ENCODE measurements at places on chromosomes 5 and 9.

- DNase-seq, result no peak
Measured at GRCh38 chr9:94156348-94157049, 72.2 kb downstream of the PTPDC1 start.

- no peak for DNase-seq
Measured at GRCh38 chr5:157029457-157029856, 29.5 kb downstream of the HAVCR1 start.

GRCh38 chr5:90853750-90854149, 295.2 kb downstream of the ADGRV1 start:
- no peak for DNase-seq

DNA sequence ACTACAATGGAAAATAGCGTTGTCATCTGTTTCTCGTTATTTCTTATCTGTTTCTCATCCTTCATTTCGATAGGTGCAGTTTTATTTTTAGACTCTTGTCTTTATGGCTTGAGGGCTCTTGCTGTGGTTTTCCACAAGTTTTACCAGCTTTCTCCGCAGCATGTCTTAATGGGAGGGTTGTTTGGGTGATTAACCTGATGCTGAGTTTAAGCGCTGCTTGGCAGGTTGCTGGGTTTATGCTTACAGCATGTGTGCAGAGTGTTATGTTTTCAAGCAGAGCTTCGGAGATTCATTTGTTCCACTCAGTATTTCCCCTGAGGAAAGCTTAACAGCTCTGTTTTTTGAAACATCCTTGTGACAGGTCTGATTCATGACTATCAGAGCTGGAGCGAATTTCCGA, 154.0 kb downstream of the SLC12A2 start:
- DNase-seq, result no peak

- DNase-seq, result no peak
Measured at GRCh38 chr9:130275156-130275555, 9.6 kb downstream of the HMCN2 start.

- no peak for DNase-seq
Measured at GRCh38 chr9:32723789-32724325, 59.5 kb upstream of the TMEM215 start.

- no peak for DNase-seq
Measured at GRCh38 chr9:80004714-80005113, 432.9 kb downstream of the TLE4 start.

DNA sequence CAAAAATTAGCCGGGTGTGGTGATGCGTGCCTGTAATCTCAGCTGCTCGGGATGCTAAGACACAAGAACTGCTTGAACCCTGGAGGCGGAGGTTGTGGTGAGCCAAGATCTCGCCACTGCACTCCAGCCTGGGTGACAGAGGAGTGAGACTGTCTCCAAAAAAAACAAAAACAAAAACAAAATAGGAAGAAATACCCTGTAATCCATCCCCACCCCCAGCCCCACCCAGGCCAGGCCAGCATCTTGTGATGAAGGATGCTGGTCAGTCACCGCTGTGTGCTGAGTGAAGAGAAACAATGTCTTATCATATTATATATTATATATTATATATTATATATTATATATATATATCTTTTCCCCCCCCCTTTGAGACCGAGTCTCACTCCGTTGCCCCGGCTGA, 15.4 kb upstream of the CCIN start:
- peak; percentile 56 for DNase-seq

DNA sequence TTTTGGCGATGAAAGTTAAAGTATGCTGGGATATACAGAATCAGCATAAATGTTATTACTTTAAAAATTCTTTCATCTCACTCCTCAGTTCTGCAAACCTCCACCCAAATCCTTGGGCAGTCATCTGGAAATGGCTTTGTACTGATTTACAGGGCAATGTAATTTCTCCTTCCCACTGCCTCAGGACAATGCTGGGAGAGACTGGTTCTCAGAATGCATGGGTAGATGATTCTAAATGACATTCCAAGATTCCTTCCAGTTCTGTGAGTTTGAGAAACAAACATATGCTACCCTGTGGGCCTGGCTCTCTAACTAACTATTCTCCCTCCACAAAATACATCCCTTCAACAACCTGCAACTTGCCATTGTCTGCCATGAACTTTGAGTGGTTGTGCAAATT, 7.5 kb upstream of the PSAT1 start:
- DNase-seq, result no peak

DNA sequence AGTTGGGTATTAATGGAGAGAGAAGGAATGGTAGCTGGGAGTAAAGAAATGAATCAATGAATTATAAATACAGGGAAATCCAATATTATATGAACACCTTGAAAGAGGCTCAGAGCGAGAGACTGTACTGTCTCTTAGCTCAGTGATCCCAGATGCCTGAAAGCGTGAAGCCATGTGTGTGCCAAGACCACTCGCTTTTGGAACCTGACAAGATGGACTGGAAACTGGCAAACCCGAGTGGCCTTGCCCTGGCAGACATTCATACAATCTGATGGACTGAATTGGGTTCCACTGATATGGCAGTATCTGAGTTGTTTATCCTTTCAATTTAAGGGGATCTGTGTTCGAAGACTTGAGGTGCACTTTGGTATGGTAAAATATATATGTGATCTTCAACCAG, 170.3 kb downstream of the ERCC6L2 start:
- no peak for DNase-seq

DNA sequence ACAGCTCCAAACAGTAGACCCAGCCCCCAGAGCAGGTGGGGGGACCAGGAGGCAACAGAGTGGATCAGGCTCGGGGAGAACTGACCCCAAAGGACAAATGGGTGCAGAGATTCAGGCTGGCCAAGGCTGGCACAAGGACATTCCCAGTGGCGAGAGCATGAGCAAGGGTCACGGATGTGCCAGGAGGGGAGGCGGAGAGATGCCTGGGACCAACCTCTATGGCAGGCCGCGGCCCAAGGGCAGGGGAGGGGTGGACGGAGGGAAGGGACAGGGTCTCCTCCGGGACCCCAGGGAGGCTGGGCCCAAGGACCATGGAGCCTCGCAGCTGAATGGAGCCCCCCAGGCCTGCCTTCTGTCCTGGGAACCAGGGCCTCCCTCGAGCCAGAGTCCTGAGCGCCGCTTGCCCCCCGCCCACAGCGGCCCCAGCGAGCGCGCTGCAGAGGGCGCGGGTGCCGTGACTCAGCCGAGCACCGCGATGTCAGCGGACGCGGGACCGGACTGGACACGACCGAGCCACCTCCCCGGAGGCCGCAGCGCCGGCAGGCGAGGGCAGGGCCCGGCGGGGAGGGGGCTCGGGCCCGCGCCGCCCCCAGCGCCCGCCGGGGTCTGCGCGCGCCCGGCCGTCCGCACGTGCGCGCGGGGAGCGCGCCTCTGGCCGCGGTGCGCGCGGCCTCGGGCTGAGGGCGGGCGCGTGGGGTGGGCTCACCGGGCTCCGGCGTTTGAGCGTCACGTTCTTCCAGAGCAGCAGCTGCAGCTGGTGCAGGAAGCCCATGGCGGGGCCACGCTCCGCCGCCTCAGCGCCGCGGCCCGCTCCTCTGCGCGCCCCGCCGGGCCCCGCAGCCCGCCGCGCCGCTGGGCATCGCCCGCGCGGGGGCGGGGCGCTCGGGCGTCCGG, at the start of gene ABCA2:
ABCA2 (minus strand) TSS at position 869 of the 894 bp plus-strand sequence; CDS start at position 772, 97 bp downstream.
- DNase-seq, result peak; percentile 38

DNA sequence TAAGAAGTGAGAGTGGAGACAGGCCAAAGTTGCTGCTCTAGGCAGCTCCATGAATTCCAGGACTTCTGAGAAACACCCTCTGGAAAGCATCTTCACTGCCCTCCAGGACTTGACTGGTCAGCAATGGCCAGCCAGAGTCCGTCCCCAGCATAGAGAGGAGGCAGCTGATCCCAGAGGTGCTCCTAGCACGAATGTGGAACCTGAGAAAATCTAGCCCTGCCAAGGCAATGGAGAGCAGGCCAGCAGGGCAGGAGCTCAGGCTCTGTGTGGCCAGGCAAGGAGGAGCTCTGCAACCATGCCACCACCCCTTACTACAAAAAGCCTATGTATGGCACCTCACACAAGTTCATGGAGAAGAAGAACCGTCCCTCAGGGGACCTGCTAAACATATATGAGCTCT, 56.1 kb upstream of the SPTLC1 start:
- DNase-seq, result no peak

DNA sequence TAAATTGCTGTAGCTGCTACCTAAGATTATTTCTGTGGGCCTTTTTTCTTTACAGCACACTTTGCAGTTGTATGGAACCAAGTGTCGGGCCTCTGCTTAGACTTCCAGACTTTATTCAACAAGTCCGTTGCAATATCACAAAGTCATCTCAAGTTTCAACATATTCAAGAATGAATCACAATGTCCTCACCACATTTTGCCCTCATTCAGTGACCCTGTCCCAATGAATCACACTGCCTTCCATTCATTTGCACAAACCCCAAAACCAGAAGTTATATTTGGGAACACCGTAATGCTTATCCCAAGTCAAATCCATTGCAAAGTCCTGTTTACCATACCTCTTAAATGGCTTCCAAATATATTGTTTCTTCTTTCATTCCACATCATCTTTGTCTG, 439.6 kb downstream of the CSNK1G3 start:
- DNase-seq, result no peak

DNA sequence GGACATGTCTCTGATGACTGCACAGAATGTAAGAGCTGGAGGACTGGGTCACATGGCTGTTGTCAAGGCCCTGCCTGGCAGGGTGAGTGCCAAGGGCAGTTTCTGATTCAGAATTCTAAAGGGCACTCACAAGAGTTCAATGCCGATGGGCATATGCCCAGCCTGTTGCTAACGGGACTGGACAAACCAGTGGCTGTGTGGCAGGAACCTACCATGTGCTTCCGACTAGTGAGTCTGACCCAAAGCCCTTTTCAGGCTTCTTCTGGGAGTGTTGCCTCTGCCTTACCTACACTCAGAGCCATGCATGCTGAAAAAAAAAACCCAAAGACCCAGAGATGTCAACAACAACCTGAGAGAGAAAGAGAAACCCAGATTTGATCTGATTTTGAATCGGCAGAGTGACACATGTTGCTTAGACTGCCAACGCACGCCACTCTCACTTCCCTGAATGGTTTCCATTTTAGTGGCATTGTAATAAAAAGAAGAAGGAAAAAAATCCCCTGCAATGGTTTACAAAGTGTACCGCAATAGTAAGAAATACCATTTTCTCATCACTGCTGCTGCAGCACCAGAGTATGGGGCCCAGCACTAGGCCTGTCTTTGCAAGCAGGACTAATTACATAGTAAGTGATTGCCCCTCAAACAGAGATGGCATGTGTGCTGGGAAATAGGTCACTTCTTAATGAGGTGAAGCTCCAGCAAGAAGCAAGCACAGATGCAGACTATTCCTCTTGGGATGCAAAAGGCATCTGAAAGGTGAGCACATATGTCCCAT, 194.3 kb downstream of the PALM2AKAP2 start:
- peak; percentile 86 for DNase-seq

DNA sequence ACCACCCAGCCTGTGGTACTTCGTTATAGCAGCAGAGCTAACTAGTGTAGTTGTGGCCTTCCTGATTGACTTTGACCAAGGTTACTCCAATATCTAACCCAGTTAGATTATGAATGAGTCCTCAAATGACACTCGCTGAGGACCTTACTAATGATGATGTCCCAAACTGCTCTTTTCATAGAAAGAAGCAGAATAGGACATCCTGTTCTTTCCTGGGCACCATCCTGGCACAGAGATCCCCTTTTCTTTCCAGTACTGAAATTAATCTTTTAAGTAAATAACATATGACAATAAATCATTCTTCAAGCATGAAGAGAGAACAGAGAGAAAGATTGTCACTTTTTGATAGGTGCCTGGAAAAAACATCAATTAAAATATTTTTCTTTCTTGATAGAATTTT, 26.7 kb upstream of the SPINK14 start:
- DNase-seq, result no peak

DNA sequence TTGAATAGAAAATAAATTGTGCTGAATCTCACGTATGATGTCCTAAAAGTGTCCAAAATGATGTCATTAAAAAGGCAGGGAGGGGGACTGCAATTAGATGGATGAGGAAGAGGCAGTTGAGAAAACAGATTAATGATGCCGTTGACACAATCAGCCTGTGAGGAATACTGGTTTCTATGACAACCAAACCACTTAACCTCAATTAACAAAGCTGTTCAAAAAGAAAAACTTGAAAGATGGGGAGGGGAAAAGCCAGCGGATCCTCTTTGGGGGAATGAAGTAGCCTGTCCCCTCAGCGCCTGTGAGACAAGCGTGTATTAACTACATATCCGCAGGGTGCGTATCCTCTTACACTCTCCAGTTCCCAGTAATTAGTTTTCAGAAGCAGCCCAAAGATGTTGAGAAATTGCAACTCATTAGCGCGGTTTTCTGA, 160.7 kb downstream of the TTC39B start:
- no peak for DNase-seq

DNA sequence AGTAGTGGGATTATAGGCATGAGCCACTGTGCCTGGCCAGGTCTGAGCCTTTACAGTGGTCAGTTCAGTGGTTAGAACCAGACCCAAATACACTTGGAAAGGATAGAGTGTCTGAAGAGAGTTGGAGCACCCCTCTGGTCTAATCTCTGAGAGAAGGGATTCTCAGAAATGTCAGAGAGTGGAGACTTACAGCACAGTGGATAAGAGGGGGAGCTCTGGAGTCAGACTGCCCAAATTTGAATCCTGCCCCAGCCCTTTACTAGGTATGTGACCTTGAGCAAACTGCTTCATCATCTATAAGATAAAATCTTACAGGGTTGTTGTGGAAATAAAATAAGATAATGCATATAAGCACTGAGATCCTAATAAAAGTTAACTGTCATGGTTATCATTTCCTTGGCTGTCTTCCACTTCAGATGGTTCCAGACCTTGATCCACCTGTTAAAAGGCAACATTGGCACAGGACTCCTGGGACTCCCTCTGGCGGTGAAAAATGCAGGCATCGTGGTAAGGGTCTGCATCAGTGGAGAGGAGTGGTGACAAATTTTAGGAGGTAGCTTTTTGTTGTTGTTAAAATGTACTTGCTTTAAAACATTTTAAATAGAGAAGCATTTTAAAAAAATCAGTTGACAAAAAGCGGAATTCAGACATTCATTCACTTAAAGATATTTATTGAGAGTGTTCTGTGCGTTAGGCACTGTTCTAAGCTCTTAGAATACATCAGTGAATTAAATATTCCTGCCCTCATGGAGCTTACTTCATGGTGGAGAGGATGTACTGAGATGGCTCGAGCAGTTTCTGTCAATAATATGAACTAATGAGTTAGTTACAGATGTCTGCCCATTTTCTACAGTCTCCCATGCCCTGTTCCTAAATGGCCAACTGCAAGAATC, 16.0 kb downstream of the SLC36A1 start:
- DNase-seq, result no peak

DNA sequence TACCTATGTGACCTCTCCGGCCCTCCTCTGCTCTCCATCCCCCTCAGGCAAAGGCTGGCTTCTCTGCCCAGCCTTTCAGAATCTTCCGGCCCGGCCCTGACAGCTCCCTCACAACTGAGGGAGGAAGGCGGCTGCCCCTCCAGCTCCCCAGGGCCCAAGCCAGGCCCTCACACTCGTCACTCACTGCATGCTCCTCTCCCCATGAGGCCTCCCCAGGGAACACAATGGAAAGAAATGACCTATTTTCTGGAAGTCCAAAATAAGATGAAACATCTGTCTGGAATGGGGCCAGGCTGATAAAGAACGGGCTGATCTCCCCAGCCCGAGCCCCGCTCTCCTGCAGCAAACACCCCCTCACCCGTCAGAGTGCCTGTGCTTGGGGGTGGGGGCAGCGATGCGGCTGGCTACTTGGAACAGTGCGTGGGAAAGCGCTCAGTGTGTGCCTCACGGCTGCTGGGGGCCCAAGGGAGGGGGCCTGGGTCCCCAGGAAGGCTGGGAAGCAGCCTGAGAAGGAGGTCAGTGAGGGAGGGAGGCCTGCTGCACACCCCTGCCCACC, 11.3 kb downstream of the PDGFRB start:
- no peak for DNase-seq

- no peak for DNase-seq
Measured at GRCh38 chr5:151667083-151667482, 19.6 kb downstream of the SPARC start.

- no peak for DNase-seq
Measured at GRCh38 chr9:114138552-114138971, 16.8 kb upstream of the COL27A1 start.

Data from inflammatory macrophage (primary cell).